GM12892 (cell line): ENCODE measurements at places on chromosomes 3 and 15.

GRCh38 chr3:171556148-171556547 is 95.9 kb upstream of the TNIK start:
- no peak for DNase-seq

DNA sequence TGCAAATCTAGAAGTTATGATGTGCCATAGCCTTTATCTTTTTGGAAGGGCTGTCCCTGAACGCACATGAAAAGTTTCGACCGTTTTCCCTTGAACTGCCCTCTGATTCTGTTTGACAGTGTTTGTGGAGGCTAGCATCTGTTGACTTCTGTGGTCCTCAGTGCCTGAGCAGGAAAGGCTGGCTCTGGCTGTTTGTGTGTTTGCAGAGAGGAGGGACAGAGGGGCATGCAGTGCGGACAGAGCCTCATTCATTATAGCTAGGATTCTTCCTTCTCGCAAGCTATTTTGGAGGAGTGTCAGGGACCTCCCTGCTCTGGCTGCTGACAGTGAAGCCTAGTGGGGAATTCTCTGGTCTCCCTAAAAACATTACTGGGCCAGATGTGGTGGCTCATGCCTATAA is 64.5 kb downstream of the CDAN1 start:
- no peak for DNase-seq

GRCh38 chr15:90885432-90886290 is 1.4 kb downstream of the FES start:
- DNase-seq = no peak

GRCh38 chr15:77436822-77437221 is 16.1 kb downstream of the HMG20A start:
- no peak for DNase-seq

DNA sequence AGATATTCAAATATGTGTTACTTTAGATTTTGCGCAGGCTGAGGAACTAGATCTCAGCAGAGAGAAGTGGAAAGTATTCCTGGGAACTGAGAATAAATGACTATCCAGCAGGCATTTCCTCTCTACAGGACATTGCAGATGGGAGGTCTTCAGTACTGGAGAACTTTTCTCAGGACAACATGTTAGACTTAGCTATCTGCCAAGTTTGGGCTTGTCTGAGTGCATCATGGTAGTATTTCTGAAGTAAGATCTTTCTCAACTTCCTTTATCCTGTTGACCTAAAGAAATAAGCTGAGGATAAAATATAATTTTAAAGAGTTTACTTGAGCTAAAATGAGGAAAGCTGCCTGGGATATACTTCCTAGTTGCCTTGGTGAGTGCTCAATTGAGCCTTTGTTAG is 167.9 kb upstream of the BCHE start:
- no peak for DNase-seq

DNA sequence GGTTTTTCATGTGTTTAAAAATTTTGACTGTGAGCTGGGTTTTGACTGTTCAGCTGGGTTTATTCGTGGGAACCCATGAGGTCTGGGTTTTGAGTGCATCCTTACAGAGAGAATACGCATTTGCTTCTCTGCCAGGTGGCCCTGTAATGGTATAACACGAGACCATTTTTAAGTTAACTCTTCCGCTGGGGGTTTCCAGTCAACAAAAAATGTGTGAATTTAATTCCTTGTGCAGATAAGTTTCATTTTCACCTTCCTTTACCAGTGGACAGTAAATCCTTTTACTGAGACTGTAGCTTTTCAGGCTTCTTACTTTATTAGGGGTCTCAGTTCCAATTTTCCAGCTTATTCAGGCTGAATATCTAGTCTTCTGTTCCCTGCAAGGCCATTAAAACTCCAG is 149.6 kb downstream of the OPA1 start:
- DNase-seq = no peak

DNA sequence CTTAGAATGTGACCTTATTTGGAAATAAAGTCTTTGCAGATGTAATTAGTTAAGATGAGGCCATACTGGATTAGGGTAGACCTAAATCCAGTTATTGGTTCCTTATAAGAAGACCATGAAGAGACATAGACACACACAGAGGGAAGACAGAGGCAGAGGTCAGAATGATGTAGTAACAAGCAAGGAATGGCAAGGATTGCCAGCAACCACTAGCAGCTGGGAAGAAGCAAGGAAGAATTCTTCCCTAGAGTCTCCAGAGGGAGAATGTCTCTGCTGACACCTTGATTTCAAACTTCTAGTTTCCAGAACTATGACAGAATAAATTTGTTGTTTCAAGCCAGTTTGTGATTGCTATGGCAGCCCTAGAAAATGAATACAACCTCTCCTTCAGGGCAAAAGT is 116.7 kb downstream of the WDR76 start:
- DNase-seq = no peak
